CD4-positive, alpha-beta T cell treated with Interleukin-12 subunit alpha and Interleukin-12 subunit beta, for 1 hour (primary cell): ENCODE measurements at places on chromosomes 2 and 18.

GRCh38 chr2:42929546-42930024 lies 137.2 kb upstream of the HAAO start:
- no peak for DNase-seq

DNA sequence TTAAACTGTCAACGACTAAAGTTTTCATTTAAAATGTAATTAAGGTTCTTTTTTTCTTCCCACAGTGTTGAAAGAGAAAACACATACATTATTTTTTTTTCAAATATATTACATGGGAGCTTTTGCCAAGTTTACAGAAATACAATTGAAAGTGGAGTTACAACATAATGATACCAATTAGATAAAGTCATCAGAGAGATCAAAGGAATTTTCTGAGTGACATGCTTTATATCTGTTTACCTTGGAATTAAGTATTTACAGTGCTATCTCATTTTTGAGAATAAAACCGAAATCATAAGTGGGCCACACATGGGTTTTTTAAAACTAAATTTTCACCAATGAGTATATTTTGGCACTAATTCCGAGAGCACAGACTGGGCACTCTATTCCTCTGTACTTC lies 165.2 kb downstream of the RAPGEF4 start:
- no peak for DNase-seq

DNA sequence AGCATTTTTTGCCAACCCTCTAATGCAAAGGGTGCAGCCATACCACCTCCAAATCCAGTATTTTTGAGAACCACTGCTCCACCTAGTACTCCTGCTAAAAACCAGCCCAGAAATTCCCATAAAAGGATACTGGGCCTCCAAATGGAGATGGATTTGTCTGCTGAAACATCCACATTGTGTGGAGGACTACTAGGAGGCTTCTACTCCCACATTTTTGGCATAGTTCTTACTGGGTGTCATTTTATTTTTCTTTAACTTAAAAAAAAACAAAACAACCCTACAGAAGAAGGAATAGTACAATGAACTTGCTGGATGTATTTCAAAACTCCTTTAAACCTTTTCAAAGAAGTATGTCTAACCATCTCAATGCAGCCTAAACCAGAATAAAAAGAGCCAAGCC lies 219.2 kb downstream of the SRBD1 start:
- DNase-seq = no peak

- no peak for DNase-seq
These were observed 9.9 kb downstream of the SLC3A1 start for GRCh38 chr2:44285174-44285573.
